ENCODE measurements at places on chromosomes 1 and 21.

DNA sequence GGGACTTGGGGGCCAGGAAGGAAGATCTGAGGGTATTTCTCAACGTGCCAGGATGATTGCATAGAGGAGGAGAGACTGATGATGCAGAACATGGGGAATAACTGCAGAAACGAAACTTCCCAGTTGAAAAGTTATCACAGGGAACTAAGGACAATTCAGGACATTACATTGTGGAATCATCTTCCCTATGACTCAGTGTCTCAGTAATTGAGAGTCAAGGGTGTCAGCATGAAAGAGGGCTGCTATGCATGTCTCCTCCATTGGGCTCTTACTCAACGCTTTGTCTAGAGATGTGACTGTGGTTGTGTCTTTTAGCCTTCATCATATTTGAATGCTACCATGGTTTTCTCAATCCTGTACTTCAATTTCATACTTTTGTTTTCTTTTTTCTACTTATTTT, 48.9 kb upstream of the PTGFR start:
- DNase-seq, result no peak

- no peak for DNase-seq
Measured at GRCh38 chr1:153849487-153850185, 73.1 kb downstream of the GATAD2B start.

DNA sequence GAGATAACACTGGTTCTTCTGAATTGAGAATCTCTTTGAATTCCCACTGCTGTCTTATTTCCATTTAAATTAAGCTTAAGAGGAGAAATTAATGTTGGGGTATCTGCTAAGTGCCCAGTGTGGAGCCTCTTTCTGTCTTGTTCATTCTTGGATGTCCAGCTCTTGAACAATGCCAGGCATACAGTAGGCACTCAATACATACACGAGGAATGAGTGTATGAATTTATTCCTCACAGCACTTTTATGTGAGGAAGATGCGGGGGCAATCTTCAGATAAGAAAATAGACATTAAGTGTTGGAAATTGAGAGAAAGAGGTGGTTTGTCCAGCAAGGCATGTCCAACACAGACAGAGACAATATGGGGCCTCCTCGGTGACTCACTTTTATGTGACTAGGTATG, 11.8 kb upstream of the ATF3 start:
- DNase-seq, result no peak

- DNase-seq, result no peak
Measured at GRCh38 chr21:31517664-31518414, 141.7 kb upstream of the SOD1 start.

DNA sequence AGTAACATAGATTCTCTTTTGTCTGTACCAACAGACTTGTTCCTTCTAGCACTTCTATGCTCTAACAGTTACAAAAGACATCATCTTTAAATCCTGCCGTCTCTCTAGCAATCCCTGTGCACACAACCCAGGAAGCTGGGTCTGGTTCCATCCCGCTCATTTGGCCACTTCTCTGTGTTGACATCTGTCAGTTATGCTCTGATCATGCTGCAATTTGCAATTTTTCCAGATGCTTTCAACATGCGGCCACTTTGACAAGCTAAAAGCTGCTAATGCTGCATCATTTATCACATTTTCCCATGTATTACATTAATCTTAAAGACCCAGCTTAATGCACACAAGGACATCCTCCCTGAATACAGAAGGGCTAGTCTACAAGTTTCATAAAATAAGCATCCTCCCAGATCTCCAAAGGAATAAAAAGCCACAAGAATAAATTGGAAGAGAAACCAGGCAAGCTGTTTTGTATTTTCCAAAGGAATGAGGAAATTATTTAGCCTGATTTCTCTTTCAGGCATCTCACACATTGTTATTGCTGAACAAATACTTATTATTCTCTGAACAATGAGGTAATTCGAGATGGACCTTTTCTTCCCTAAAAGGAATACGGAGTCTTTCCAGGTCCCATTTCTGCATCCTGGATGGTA, 19.0 kb upstream of the LRRC52 start:
- DNase-seq, result no peak

GRCh38 chr1:71463144-71463543, 382.3 kb upstream of the ZRANB2 start:
- DNase-seq, result no peak

DNA sequence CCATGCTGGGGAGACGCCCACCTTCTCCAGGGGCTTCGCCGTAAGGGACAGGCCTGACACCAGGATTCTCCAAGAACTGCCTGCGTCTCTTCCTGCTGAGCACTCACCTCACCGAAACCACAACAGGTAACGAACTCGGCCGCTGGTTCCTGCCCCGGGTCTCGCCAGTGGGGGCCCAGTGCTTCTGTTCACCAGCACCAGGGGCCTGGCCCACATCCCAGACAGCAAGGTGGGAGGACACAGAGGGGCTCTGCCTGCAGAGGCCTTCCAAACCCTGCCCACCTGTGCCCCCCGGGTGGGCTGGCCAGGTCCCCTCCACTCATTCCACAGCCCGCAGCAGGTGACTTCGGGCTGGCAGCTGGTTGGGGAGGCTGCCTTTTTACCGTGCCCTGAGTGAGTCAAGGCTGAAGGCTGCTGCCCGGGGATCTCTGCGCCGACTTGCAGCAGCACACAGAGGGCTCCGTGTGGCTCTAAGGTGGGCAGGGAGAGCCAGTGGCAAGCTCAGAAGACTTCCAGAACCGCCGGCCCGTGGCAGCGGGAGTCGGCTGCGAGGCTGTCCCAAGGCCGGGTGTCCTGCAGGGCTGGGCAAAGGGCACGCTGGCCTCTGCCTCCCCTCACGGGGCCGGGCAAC, 14.7 kb upstream of the COL18A1 start:
- DNase-seq, result no peak

GRCh38 chr1:61220536-61220935, 138.2 kb downstream of the NFIA start:
- DNase-seq, result no peak

DNA sequence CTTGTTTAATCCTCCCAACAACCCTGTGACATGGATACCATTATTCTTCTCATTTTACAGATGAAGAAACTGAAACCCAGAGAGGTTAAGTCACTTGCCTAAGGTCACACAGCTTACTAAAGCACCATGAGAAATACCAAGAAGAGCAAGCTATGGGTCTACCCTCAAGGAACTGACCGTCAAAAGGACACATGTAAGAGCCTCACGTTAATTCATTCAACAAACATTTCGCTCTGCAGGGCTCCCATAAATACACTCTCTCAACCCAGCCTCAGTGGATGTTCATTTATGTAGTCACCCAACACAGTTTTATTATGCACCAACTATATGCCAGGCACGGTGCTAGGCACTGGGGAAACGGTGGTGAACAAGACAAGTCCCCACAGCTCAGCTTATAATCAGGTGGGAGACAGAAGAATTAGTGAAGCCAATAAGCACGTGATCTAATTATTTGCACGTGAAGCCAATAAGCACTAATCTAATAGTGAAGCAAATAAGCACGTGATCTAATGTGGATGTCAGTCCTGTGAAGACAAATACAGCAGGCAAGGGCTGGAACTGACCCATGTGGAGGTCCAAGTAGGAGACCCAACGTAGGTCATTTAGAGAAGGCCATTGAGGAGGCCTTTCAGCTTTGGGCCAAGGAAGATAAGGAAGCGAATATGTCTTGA, 52.1 kb upstream of the ZBTB40 start:
- DNase-seq, result no peak

- DNase-seq, result no peak
Measured at GRCh38 chr1:172108161-172108893, 267.0 kb downstream of the DNM3 start.

DNA sequence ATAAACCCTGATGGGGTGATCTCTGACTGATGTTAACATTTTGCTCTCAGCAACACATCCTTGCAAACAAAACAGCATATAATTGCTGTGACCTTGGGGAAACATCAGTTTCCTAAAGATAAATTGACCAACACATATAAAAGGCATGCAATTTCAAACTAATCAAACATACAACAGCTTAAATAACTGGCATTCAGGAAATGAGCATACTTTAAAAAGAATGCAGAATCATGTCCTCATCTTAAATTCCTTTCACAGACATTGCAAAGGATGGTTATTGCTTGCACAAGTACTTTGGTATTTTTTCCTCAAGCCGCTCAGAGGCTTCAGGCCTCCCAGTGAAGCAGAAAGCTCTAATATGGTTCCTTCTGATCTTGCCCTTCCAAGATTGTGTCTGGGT, 53.4 kb upstream of the RGS18 start:
- no peak for DNase-seq

- no peak for DNase-seq
Measured at GRCh38 chr1:109959974-109960744, 24.4 kb upstream of the AHCYL1 start.

GRCh38 chr1:184854036-184854435, 99.4 kb upstream of the EDEM3 start:
- DNase-seq, result no peak

GRCh38 chr1:37605806-37606474, 10.2 kb upstream of the GNL2 start:
- no peak for DNase-seq

DNA sequence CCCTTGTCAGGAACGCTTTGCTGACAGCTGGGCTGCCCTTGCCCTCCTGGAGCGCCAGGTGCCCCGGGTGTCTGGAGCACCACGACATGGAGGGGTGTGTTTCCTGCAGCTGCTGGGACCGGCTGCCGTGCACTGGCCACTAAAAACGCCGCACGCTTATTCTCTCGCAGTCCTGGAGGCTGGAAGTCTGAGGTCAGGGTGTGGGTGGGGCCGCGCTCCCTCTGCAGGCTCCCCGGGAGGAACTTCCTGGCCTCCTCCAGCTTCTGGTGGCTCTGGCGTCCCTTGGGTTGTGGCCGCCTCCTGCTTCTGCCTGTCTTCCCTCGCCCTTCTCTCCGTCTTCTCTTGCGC, 28.0 kb upstream of the PLCH2 start:
- DNase-seq, result no peak

- no peak for DNase-seq
Measured at GRCh38 chr1:40239626-40240025, 8.1 kb upstream of the TMCO2 start.

DNA sequence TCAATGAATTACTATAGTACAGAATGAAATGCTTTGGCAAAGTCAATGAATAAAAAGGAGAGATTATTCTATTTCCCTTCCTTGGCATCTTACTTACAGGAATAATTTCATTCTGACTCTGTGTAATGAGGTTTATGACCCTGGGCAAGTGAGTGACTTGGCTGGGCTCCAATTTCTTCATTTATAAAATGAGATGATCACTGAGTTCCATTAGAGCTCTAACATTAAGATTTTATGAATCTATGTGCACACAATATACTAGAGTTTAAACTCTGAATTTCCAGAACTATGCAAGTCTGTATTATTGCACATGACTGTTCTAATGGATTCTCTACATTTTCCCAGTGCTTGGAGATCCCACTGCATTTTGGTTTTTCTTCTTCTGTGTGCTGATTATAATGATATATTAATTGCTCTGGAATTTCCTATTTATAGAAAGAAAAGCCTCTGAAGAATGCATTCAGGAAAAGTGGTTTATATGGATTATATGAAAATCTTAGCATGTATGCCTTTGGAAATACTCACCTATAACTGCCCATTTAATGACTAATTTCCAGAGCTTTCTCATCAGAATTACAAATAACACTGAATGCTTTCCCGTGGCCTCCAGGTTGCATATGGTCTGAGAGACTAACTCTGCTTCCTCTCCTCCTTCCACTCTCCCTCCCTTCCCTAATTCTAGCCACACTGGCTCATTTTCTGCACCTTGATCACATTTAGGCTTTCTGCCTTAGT, 97.4 kb upstream of the CHRM3 start:
- no peak for DNase-seq

- DNase-seq, result no peak
Measured at GRCh38 chr1:177998696-177999631, 29.1 kb upstream of the SEC16B start.

DNA sequence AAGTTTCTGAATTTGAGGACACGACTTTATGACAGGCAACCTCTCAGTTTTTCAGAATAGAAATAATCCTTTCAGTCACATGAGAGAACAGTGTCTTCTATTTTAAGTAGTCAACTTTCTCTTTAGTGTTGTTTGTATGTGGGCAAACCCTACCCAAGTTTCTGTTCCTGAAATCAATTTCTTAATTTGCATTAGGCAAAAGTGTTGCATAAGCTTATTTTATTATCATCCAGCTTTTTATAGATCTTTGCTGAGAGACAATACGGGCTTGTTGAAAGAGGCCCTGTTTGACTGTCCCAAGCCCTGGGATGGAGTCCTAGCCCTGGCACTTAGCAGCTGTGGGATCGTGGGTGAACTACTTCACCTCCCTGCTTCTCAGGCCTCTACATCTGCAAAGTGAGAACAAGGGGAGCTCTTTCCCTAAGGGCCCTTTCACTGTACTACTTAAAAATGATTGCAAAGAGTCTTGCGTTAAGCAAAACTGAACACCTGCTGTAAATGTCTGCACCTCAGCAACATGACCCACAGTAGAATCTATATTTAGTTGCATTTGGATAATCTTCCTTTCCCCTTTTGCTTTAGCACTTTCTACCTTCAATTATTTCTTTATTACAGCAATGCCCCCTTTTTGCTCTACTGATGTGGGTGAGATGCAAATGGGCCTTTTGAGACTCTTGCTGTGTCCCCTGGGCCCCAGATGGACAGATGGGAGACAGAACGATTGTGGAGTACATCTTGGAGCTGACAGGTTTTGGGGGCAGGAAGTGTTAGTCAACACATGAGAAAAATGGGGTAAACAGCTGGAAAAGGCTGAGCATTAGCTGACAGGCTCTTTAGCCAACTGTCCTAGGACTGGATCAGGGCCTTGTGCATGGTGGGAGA, 41.0 kb upstream of the SCAF4 start:
- no peak for DNase-seq

GRCh38 chr1:181391301-181391900, 91.9 kb upstream of the CACNA1E start:
- DNase-seq, result no peak

DNA sequence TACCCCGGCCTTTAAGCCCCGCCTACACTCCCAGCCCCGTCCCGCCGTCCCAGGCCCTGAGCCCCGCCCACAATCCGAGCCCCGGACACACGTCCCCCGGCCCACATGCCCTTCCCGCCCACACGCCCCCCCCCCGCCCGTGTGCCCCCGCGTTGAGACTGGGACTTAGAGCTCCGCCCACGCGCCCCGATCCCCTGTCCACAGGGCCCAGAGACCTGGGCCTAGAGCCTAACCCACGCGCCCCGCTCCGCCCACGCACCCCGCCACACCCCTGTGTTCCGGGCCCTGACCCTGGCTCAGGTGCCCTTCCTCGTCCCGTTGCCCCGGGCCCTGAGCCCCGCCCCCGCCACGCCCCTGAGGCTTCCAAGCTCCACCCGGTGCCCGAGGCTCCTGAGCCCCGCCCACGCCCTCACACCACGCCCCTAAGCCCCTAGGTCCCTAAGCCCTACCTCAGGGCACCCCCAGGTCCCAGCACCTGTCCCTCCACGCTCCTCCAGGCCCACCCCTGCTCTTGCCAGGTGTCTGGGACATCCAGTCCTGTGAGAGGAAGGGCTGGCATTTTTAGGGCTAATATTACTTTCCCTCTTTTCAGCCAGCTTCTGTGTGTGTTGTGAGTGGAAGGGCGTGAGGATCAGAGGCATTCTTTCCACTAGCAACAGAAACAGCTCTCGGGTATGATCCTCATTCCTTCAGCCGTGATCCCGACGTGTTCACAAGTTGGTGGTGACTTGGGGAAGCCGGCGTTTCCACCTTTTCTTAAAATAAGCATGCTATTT, 552 bp upstream of the GPR157 start:
- DNase-seq, result peak; percentile 74
